Activated T-helper 2 cell treated with anti-CD3 and anti-CD28 coated beads, Interferon-gamma antibody, Interleukin-2, Interleukin-4, amounts not matched to agents 10 μg/mL and 5 μg/mL and 100 μg/mL, durations not matched to agents 14 hours and 24 hours and 36 hours (primary cell): ENCODE measurements at places on chromosomes 2 and 18.

DNA sequence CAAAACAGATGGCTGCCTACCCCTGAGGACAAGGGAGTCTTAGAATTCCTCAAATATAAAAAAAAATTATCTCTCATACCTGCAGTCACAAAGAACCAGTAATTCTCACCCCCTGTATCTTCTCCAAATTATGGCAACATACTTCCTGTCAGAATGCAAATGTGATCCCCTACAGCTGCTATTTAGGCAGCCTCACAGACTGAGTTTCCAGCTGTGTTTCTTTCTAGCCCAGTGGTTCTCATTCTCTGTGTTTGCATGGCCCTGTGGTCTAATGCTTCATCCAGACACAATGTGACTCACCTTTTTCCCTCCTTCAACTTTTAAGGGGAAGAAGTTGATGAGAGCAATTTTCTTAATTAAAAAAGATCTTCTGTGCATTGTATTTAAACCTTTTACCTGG lies 726.3 kb downstream of the TSN start:
- H3K36me3 ChIP-seq = no peaks in the 10 kb centered on the region
- no peaks in the 10 kb centered on the region for H3K4me1 ChIP-seq
- H3K27me3 ChIP-seq = no peaks in the 10 kb centered on the region
- no peak for DNase-seq
- no peak overlapping the region for H3K27ac ChIP-seq

DNA sequence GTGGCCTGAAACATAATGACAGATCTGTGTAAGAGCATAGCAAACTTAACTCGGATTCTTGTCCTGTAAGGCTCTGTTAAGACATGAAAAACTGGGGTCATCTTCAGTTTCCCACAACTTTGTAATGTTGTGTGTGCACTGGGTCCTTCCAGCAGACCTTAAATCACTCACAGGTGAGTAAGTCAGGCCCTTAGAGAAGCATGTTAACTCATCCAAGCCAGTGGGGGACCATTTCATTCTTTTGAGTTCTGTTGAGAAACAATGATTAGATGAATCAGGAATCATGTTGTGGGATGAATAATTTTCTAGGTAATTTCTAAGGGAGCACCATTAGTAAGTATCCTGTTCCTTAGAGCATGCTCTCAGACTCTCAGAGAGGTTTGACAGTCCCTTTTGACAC lies 167.1 kb downstream of the ESCO1 start:
- no peak overlapping the region for H3K27ac ChIP-seq
- no peak for DNase-seq
- H3K27me3 ChIP-seq = peaks cover 4% of the 10 kb centered on the region
- H3K36me3 ChIP-seq = no peaks in the 10 kb centered on the region
- no peaks in the 10 kb centered on the region for H3K4me1 ChIP-seq

DNA sequence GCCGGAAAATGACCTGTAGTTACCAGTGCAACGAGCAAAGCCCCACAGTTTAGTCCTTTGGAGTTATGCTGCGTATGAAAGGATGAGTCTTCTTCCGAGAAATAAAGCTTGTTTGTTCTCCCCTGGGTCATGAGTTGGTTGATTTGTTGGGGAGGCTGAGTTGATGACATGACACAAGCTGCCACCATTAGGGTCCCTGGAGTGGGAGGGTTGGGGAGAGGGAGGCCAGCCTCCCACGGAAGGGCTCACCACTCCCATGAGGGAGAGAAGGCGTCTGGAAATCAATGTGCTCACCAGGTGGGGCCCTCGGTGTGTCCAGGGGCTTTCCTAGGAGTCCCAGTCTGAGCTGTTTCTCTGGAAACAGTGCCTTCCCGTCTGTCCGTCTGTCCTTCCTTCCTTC lies 7.4 kb upstream of the DGKD start:
- H3K27ac ChIP-seq = no peak overlapping the region
- H3K36me3 ChIP-seq = no peaks in the 10 kb centered on the region
- H3K4me1 ChIP-seq = peaks cover 20% of the 10 kb centered on the region
- no peak for DNase-seq
- H3K27me3 ChIP-seq = peaks cover 16% of the 10 kb centered on the region

DNA sequence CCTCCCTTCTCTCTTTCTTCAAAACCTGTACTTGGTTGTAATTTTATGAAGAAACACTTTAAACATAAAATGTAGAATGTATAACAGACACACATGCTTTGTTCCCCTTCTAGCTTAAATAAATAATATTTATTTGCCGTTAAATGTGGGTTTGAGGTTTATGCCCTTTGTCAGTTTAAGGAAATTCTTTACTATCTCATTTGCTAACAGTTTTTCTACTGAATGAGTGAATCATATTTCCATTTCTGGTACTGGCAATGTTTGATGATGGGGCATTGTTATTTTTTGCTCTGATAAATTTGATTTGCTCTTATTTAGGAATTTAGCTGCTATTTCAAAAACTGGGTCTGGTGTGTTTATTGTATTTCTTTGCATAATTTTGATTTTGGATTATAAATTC lies 555.6 kb downstream of the CCDC85A start:
- no peaks in the 10 kb centered on the region for H3K4me1 ChIP-seq
- no peaks in the 10 kb centered on the region for H3K36me3 ChIP-seq
- H3K27ac ChIP-seq = no peak overlapping the region
- no peak for DNase-seq
- no peak overlapping the region for H3K4me3 ChIP-seq
